ENCODE measurements at places on chromosomes 11 and 22.

DNA sequence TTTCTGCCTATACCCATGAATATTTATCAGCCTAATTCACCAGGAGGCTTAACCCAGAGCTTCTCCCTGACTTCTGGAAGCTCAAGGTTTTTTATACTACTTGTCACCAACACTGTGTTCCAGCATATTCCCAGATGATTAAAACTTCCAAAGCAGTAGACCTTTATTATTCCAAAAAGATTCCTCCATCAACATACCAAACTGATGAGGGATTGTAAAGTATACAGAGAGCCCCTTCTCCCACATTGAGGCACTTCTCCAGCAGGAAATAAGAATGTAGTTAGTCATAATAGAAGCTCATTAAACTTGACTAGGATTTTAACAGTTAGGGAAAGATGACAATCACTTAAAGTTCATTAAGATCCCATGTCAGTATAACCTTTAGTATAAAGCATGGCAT lies 51.4 kb upstream of the CEP126 start:
- DNase-seq, result no peak

DNA sequence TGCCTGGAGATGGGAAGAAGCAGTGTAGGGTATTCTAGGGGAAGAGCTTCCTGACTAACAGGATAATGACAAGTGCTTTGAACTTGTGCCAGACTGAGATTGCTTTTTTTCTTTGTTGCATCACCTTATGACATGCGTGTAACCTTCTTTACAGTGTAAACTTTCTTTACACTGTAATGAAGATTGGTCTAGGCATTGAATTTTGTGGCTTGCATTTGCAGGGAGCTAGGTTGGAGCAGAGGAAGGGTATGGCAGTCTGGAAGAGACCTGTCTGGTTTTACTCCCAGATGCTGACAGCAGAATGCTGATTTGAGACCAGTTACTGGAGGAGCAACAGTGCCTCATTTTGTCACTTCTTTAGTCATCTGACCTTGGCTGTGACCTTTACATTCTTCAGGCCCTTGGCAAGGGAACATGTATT lies 5.6 kb downstream of the DDB2 start:
- DNase-seq, result no peak

GRCh38 chr11:100681064-100681502 lies 6.0 kb upstream of the ARHGAP42 start:
- DNase-seq, result no peak

DNA sequence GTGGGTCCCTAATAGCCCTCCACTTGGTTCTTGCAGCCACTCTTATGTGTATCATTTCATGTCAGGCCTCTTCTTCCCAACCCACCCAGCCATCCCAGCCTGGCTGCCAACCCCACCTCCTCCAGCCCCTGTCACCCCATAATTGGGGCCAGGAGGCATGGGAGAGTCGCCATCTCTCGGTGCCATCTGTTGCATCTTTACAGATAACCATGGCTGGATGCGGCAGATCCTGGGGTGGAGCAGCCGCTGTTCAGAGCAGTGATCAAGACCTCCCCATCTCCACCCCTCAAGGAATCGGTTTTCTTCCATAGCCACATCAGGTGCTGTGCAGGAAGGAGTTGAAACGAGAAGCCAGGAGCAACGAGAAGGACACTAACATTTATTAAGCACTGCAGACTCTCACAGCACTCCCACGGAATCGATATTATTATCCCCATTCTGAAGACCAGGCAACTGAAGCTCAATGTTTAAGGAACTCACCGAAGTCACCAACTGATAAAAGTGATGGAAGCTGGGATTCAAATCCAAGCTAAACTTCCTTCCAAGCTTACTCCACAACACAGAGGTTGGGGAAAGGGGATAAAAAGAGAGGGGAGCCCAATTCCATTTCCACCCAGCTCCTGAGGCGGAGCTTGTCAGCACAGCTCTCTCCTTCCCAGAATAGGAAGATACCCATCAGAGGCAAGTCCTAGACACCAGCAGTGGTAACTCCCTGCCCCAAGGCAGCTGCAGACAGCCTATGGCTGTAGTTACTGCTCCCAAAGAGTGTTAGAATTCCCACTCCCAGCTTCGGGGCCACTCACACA lies 2.7 kb downstream of the SLC43A1 start:
- no peak for DNase-seq

GRCh38 chr22:33180356-33180755 lies 122.2 kb upstream of the SYN3 start:
- no peak for DNase-seq

DNA sequence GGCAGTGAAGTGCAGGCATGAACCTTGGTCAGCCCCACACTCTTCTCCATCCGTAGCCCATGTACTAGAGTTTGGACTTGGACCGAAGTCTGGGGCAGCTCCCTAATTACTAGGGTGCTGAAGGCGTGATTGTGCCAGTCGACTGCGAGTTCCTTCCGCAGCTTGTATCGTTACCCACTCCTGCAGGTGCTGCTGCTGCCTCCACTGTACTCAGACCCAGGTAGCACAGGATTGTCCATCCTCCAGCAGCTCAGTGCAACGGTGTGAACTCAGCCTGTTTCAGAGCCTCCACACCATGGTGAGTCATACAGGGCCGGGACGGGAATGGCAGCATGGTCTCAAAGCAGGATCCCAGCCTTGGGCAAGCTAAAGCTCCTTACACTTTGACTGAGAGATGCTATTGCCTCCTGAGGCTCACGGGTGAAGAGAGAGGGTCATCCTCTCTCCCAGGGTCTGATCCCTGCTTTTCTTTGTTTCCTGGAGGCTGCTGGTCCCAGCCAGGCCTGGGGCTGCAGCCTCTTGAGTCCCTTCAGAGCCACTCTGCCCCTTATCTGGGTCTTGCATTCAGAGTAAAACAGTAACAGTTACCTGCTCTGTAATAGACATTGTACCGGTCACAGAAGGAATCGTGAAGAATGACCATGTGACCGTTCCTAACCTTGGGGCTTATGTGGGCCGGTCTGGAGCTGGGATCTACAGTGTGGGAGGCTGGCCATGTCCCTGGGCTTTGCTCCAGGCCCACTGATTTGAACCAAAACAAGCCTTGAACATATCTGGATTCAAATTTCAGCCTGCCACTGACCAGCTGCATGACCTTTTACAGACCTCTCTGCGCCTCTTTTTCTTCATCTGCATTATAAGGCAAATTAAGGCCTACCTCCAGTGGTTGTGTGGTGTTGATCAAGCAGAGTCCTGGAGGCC lies 1.7 kb downstream of the TKFC start:
- no peak for DNase-seq

DNA sequence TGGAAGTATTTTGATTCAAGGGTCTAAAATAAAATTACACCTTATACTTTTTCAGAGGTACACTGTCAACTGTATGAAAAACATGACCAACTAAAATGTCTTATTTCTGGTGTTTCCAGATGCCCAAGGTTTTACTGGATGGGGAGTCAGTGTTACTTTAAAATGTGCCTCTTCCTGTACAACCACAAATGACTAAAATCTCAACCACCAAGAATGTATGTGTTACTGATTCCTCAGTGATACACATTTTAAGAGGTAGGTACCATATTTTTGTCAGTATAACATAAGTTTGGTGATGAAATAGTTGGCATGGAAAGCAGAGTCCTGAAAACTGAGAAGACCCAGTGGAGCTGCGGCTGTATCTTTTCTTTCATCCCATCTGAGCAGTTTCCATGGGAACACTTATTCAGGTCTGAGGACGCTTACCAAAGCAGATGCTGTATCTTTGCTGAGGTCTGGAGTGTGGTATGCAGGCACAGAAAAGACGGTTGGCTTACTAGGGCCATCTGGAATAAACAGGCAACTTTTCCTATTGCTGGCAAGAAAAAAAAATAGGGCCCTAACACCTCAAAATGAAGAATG lies 21.2 kb upstream of the TP53AIP1 start:
- DNase-seq, result no peak

DNA sequence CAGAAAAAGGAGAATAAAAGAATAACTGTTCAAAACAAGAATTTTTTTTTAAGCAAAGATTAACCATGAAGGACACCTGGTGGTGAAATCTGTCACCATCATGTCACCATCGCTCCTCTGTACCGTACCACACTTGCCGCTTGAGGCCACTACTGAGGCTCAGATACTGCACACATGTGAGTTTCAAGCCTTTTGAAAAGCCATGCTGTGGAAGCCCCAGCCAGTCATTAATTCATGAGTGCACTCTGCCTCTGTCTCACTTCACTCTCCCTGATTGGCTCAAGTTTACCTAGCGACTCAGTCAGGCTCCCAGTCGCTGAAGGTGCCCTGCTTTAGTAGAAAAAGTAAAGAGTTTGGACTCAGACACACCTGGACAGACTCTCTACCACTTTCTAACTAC lies 6.6 kb upstream of the MS4A12 start:
- no peak for DNase-seq

DNA sequence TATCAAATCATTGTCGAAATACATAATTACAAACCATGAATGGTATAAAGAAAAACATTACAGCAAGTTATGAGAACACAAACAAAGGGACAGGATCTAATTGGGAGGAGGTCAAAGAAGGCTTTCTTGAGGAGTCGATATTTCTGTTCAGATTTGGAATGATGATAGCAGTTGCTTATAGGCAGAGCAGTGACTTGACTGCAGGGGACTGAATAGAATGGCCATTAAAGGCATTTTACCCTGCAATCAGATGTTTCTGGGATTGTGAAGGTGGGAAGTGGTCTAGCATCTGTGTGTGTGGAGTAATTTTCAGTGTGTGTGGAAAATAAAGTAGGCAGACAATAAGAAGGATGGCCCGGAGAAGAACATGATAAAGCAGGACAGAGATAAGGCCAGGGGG lies 41.0 kb downstream of the BLID start:
- DNase-seq, result no peak

DNA sequence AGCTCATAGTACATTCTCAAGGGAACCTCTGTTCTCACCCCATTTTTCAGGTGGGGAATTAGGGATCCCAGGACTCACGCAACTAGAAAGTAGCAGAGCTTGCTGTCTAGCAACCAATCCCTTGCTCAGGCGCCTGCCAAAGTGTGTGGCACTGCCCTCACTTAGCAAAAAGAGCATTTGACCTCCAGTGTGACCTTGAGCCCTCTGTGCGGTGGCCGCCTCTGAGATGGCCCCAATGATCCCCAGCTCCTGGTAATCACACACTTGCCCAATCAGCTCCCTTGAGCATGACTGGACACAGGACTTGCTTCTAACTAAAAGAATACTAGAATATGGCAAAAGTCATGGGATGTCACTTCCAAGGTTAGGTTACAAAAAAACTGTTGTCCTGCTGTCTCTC lies 2.6 kb upstream of the LGALS2 start:
- DNase-seq, result no peak

DNA sequence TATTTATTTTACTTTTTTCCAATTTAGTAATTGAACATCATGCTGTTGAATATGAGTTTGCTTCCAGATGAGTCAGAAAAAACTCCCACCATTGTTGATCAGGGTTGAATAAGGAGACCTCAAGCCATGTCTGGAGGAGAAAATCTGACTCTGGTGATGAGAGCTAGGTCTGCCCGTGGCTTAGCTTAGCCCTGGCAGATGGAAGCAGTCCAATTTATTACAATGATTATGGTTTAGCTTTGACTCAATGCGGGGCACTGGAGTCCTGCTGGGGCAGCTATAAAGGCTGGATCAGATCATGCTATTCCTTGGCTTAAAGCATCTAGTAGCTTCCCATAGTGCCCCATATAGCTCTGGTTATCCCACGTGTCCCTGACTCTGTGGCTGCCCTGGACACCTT lies 506.5 kb downstream of the MN1 start:
- no peak for DNase-seq

DNA sequence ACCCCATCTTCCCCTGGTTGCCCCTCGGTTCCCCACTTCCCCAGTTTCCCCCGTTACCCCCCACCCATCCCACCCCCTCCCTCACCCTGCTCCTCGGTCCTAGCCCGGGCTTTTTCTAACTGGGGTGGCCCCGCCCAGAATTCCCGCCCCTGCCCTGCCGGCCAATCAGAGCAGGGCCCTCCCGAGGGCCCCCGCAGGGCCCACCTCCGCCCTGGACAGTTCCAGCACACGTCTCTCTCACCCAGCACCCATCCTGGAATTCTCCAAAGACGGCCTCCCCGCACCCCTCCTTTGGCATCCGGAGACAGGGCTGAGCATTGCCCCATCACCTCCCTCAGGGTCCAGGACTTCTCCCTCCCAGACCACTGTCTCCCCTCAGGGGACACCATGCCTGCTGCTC lies at the start of gene H19:
Gene H19 (minus strand): TSS at position 88 of the 400 bp plus-strand sequence.
- DNase-seq, result no peak

GRCh38 chr11:22031791-22032190 lies 161.1 kb upstream of the ANO5 start:
- DNase-seq, result no peak

DNA sequence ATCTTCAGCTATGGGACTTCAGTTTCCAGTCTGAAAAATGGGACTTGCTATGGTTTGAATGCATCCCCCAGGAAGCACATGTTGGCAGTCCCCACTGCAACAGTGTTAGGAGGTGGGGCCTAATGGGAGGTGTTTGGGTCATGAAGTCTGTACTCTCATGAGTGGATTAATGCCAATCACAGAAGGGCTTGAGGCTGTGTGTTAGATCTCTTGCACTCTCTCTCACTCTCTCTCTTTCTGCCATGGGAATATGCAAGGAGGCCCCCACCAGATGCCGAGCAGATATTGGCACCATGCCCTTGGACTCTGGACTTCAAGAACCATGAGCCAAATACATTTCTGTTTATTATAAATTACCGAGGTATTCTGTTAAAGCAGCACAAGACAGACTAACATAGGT lies 7.8 kb upstream of the AP1B1 start:
- no peak for DNase-seq

DNA sequence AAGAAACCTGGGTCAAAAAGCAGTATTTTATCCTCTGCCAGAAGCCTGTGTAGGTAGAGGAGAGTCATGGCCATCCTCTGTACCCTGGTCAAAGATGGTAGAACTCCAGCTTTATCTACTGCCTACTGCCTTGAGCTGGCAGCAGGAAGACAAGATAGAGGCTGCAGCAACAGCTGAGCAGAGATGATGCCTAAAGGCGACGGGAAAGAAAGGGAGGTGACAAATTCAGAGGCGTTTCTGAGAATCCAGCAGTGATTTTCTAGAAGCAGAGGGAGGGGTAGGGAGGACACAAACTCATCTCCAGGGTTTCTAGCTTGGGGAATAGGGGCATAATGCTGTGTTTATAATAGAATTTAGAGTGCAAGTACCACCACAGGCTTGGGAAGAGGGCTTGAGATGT lies 15.5 kb upstream of the C1QTNF4 start:
- no peak for DNase-seq

Measured in stimulated activated CD4-positive, alpha-beta T cell treated with anti-CD3 and anti-CD28 coated beads, Interleukin-15, amount 100 ng/mL, for 1 hour (primary cell).